ENCODE measurements at places on chromosomes 3 and 15.

DNA sequence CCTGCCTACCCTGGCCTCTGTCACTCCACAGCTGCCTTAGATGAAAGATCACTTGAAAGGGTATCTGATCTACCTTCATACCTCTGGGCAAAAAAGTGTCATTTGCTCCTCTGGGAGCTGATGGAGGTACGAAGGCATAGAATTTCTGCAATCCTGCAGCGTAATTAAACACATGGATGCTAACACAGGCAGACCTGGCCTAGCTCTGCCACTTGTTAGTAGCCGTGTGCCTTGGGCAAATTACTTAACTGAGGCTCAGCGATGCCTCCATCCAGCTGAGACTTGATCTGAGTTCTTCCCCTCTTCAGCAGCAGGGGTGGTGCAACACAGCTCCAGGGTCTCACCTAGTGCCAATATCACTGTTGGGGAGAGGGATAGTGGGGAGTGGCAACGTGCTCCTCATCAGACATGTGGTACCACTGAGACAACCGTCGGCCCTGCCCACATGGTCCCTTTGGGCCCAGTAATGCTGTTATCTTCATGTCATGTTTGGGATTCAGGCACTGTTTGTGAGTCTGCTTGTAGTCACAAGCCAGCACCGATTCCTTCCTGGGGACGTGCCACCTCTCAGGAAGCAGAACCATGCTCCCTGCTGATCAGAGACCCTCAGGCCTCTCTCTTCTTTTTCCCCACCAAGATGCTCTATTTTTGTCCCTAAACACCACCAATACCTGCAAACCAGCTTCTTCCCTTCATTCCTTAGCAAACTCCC, 34.1 kb upstream of the PIAS1 start:
- DNase-seq, result no peak

- DNase-seq, result no peak
Measured at GRCh38 chr15:95825671-95826411, 504.7 kb upstream of the NR2F2 start.

GRCh38 chr3:147359177-147360050, 46.9 kb downstream of the ZIC4 start:
- DNase-seq, result no peak

GRCh38 chr3:175489406-175489805, 630.3 kb downstream of the NAALADL2 start:
- no peak for DNase-seq

GRCh38 chr3:52190294-52191074, 7.5 kb upstream of the ALAS1 start:
- no peak for DNase-seq

DNA sequence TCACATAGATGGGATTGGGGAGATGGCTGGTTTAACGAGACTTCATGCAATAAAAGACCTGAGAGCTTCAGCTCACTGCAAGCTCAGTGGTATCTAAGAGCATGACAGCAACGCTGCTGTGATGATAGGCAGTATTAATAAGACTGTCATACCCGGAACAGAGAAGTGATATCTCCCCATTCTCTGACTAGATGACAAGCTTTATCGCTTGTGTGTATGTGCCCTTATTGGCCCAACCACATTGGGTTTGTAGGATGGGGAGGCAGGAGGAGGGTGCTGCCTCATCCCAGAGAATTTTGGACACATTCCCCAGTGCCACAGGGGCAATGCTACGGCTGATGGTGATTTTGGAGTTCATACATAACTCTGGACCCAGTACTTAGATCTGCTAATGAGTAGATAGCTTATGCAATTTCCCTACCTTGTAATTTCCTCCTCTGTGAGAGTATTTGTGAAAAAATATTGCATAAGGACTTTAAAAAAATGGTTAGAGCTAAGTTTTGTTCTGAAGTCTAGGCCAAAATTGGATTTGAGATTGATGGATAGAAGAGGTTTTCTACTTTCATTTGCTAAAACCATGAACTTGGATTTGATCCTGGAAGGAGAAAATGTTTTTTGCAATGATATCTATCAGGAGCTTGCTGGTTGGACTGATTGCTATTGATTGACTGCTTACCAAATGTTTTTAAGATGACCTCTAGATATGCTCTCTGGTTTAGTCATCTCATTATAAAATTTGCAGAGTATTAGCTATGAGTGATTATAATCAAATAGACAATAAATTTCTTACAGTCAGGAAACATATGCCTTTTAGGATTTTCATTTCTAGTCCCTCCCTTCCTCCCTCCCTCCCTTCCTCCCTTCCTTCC, 14.0 kb upstream of the TMEM212 start:
- DNase-seq, result no peak

GRCh38 chr3:9135930-9136525, 113.4 kb downstream of the SRGAP3 start:
- no peak for DNase-seq

DNA sequence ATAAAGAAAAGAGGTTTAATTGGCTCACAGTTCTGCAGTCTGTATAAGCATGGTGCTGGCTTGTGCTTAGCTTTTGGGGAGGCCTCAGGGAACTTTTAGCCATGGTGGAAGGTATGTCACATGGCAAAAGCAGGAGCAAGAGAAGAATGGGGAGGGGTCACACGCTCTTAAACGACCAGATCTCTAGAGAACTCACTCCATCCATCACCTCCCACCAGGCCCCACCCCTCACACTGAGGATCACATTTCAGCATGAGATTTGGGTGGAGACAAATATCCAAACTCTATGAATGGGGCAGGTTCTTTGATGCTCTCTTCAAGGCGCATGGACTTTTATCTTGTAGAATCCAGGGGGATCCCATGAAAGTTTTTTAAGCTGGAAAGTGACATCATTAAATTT, 75.7 kb downstream of the ITPR1 start:
- DNase-seq, result no peak

GRCh38 chr3:126476166-126477060, 722 bp upstream of the ZXDC start:
- DNase-seq, result no peak

DNA sequence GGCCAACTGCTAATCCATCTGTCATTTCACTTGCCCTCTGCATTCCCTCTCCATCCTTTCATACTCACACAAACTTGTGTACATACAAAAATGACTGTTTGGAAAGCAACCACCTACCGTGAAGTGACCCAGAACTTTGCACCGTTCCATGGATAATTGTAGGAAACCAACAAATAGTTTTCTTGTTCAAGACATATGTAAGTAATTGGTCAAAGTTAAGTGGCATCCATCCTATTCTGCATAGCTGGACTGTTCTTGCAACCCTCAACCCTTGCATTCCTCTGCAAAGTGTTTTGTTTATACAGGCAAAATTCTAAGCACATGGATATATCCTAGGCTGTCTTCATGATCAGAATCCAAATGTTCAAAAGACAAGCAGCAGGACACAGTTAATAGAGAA, 592.5 kb downstream of the MECOM start:
- no peak for DNase-seq

- DNase-seq, result no peak
Measured at GRCh38 chr3:195063581-195064193, 207.3 kb downstream of the XXYLT1 start.

- DNase-seq, result no peak
Measured at GRCh38 chr15:69648775-69649735, 196.4 kb downstream of the RPLP1 start.

GRCh38 chr3:53719796-53720195, 126.4 kb downstream of the CHDH start:
- DNase-seq, result no peak

DNA sequence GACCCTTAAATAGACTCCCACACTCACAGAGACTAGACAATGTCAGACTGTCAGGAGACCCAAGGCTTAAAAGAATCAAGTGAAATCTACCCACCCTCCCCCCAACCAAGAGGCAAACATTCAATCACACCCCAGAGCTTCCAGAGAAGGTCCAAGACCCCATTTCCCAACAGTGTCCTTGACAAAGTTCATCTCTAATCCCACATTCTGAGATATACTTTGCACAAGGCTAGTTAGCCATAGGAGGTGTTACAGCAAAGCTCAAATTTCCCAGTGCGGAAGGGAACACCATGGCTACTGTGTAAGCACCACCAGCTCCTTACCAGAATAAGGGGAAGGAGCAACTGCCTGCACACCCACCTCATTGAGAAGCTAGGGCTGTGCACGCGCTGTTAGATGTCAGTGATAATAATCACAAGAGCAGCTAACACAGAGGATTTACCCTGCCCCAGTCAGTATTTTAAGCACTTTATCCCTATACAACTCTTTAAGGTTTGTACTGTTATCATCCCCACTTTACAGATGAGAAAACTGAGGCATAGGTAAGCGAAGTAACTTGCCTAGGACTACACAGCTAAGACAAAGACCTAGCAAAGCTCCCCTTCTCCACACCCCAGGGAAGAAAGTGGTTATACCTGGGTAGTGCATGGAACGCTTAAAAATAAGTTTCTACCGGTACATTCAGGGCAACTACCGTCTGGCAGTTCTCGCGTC, 17.3 kb downstream of the SPATA12 start:
- no peak for DNase-seq

DNA sequence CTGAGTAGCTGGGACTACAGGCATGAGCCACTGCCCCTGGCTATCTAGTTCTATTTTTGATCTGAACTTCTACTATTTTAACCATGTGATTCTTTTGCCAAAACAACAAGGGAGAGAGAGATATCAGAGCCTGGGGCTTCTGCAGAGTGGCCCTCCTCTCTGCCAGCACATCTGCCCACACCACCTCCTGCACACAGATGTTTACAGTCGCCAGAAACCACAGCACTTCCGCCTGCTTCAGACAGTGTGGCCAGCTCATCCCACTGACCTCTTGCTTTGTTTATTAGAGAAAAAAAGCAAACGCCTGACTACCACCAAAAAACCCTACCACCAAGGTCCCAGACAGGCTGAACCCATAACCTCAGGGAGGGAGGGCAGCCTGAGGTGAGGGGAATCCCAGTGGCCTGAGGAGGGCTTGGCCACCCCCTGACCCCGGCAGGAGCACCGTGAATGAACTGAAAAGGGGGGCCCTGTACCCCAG, 85.9 kb upstream of the ABHD2 start:
- no peak for DNase-seq

DNA sequence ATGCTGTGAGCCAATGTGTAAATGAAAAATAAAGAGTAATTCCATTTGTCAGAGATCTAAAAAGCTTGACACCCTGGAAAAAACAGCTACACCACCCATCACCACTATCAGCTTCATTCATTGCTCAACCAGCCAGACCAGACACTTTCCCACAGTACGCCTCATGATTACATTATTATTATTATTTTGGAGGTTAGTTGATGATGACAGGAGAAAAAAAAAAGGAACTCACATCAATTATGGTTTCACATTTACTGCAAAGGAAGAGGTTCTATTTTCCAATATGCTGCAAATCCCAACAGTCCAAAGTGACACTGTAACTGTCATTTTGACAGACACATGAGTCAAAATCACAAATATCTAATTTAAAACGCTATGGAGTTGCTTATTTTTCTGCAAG, 134.7 kb upstream of the TSC22D2 start:
- no peak for DNase-seq

- no peak for DNase-seq
Measured at GRCh38 chr15:62578546-62578945, 413.5 kb upstream of the C2CD4B start.

DNA sequence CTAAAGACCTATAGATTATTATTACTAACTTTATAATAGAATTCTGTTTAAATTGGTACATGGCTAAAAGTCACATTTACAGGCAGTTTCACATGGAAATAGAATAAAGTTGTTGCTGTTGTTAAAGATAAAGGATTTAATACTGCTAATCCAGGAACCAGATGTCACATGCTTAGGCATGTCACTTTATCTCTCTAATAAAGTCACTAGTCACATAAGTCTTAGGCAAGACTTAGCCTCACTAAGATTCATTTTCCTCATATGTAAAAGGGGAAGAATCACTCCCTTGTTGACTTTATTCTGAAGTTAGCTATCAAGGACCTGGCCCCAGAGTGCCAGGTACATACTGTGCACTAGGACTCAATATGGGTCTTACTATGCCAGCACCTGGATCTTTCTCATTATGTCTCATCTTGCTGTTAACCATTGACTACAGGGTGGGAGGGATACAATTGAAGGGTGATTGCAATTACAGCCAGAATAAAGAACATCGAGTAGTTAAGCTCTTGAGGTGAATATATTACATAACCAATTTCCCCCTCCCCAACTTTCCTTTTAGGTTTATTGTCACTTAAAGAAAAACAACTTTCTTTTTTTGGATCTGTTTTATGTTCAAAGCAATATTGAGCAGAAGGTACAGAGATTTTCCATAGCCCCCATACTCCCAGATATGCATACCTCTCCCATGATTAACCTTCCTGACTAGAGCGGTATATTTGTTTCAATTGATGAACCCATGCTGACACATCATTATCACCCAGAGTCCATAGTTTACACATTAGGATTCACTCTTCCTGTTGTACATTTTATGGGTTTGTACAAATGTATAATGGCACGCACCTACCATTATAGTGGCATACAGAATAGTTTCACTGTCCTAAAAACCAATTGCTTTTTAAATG, 36.6 kb downstream of the LNP1 start:
- no peak for DNase-seq

DNA sequence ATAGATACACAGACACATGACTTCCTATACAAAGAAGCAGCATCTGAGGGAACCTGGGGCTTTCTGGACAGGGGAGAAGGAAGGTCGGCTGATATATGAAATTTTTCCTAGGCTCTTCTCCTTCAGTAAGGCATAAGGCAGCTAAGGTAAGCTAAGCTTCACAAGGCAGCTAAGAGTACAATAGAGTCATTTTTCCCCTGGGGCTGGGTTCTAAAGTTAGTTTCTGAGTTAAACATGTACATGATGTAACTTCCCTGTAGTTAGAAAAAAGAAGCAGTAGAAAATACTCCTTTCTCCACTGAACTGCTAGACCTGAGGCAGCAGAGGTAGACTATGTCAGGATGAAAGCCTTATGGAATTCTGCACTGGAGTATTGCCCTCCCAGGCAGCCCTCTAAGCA, 109.6 kb downstream of the PLD1 start:
- DNase-seq, result no peak

DNA sequence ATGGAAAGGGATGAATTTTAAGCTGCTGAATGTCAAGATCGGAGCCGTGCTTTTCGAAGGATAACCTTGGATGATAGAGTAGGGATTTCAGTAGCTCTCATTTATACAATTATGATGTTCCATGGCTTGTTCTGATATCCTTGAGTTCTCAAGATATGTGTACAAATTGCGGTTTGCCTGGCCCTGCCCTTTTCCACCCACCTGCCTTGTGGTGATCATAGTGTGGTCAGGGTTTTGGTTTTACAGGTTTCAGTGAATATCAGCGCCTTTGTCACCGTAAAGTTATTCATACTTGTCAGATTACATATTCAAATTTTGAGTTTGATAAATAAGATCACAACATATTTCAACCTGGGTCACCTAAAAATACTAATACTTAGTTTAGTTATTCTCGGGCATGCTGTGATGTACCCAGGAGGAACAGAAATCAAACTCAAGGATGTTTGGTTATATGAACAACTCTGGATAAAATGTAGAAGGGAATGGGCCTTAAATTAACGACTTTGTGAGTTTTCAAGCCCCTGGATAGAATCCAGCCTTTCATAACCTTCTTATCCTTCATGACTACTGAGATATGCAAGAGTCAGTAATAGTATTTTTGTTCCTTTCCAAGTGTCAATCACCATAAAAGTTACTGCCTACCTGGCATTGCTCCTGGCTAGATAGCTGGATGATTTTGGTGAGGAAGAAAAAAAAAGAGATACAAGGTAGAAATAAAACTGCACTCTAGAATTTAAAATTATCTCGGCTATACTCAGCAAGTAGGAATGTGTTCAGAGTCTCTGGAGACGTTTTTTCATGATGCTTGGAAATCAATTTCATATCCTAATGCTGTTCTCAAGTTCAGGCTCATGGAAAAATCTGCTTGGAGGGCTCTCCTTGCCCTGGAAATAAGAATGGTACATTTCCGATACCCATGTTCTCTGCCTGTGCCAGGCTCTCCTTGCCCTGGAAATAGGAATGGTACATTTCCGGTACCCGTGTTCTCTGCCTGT, 209.2 kb upstream of the TPRG1 start:
- no peak for DNase-seq

GRCh38 chr3:112086875-112087524, 811 bp downstream of the C3orf52 start:
- DNase-seq, result no peak
